ENCODE measurements at places on chromosomes 1 and 21.

DNA sequence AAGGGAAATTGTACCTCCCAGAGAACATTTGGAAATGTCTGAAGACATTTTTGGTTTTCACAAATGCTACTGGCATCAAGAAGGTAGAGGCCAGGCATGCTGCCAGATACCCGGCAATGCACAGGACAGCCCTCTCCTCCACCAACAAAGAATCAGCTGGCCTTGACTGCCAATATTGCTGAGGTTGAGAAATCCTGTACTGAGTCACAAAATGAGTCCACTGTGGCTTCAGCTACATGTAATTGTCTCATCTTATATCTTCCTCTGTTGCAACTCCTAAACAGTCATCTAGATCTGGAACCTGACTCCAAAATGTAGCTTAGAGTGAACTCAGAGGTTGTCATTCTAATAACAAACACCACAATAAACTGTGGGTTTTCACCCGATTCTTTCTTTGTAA, 327.5 kb upstream of the POGK start:
- DNase-seq, result no peak

GRCh38 chr1:48107516-48107915, 110.3 kb upstream of the TRABD2B start:
- no peak for DNase-seq

- DNase-seq, result no peak
Observed at GRCh38 chr1:9228609-9229008, 6.0 kb upstream of the H6PD start.

DNA sequence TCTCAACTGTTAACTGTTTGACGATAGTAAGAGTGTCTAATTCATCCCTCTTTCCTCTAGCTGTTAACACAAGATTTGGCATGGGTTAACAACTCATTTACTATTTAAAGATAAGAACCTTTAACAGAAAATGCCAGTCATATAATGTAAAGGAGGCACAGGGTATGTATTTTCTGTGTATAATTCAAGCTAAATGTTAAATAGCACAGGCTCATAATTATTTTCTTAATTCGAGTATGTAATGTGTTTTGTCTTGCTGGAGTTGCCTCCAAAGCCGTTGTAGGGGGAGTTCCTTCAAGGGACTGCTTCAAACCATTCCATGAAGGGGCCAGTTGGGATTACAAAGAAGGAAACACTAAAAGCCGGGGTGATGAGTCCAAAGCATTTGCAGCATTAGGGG, 111.5 kb downstream of the NCAM2 start:
- no peak for DNase-seq

- no peak for DNase-seq
Observed at GRCh38 chr1:145845144-145845513, 301 bp upstream of the NUDT17 start.

GRCh38 chr1:39952359-39953110, 2.4 kb upstream of the MFSD2A start:
- DNase-seq, result peak; percentile 35

DNA sequence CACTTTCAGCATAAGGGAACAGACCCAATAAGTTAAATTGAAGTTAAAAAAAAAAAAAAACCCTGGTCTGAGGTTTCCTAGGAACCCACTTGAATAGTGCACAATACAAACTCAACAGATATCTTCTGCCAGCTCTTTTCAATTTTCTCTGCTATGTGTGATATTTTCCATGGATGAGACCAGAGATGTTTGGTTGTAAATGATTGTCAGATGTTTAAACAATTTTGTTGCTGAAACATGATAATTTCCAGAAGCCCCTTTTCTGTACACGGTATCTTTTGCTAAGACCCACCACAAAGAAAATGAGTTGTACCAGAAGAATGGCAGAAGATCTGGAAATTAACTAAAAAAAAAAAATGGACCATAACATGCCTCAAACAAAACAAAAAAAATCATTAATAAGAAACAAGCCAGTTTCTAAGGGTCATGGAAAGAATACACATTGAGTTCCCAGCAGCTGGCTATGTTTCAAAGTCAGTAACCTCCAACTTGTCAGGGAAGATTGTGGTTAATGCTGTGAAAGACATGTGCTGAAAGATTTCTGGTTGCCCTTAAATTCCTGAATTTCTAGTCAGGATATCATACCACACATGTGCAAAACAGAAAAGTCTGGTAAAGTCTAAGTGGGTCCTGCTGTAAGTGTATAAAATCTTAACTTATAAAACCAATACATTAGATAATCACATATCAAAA, 35.6 kb upstream of the MGST3 start:
- DNase-seq, result no peak

DNA sequence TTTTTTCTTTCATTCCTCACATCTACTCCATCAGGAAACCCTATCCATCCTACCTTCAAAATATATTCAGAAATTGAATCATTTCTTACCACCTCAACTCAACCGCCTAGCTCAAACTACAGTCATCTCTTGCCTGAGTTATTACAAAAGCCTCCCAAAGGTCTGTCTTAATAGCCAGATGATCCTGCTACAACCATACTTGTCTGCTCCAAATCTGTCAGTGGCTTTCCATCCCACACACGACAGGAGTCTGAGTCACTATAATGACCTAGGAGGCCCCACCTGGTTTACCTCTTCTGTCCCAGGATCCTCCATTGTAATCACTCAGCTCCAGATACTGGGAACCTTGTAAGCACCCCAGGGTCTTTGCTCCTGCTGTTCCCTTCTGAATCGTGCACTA, 37.1 kb upstream of the IL12RB2 start:
- no peak for DNase-seq

DNA sequence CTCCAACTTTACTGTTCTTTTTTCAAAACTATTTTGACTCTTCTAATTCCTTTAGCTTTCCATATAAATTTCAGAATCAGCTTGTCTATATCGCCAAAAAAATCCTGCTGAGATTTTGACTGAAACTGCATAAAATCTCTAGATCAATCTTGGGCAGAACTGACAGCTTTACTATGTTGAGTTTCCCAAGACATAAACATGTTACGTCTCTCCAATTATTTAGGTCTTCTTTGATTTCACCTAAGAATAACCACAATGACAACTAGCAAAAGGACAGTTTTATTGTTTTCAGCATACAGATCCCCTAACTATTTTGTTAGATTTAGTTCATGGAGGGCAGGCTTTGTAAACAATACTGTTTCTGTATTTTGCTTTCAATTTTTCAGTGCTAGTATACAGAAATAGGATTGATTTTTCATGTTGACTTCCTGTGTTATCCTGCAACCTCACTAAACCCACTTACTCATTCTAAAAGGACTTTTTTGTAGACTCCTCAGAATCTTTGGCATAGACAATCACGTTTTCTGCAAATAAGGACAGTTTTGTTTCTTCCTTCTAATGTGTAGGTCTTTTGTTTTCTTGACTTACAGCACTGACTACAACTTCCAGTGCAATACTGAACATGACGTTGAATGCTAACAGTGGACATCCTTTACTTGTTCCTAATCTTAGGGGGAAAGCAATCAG, 63.4 kb downstream of the NPHP4 start:
- DNase-seq, result no peak

All from AG20443 (cell line).